ENCODE measurements at places on chromosomes 7 and 10. TPM values are rescaled to one million over a fixed set of nuclear protein-coding genes. Genes with fewer than 3 reads are reported as not detected.

Gene ZNF425
- total RNA-seq = 1.0 TPM

Gene AGR2
- total RNA-seq = not detected

Gene HKDC1
- not detected for total RNA-seq

Gene FAM13C
- 8.1 TPM for total RNA-seq

Gene NMT2
- total RNA-seq = 11.9 TPM

Gene SFRP5
- 1.4 TPM for total RNA-seq

- no peak for DNase-seq
Measured at GRCh38 chr7:27941522-27941921, 201.6 kb downstream of the TAX1BP1 start.

GRCh38 chr7:84399661-84400060 lies 205.1 kb upstream of the SEMA3A start:
- no peak for DNase-seq

DNA sequence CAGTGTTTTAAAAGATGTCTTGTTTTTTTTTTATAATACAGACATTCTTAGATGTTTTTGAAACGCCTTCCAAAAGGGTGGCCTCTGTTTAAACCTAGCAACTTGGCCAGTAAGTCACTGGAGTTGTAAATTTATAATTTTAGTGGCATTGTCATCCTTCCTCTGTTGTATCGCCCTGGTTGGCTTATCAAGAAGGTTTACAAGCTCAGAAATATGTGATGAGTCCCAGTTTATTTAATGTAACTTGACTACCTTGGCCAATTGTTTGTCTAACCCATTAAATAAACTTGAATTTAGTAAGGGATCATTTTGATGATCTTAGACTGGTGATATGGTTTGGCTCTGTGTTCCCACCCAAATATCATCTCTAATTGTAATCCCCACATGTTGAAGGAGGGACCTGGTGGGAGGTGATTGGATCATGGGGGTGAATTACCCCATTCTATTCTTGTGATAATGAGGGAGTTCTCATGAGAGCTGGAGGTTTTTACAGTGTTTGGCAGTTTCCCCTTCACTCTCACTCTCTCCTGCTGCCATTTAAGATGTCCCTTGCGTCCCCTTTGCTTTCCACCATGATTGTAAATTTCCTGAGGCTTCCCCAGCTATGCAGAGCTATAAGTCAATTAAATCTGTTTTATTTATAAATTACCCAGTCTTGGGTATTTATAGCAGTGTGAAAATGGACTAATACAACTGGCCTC lies 13.4 kb upstream of the NT5C3A start:
- DNase-seq = no peak

- DNase-seq = peak; percentile 86
Measured at GRCh38 chr10:23065181-23065948, 30.0 kb upstream of the MSRB2 start.

DNA sequence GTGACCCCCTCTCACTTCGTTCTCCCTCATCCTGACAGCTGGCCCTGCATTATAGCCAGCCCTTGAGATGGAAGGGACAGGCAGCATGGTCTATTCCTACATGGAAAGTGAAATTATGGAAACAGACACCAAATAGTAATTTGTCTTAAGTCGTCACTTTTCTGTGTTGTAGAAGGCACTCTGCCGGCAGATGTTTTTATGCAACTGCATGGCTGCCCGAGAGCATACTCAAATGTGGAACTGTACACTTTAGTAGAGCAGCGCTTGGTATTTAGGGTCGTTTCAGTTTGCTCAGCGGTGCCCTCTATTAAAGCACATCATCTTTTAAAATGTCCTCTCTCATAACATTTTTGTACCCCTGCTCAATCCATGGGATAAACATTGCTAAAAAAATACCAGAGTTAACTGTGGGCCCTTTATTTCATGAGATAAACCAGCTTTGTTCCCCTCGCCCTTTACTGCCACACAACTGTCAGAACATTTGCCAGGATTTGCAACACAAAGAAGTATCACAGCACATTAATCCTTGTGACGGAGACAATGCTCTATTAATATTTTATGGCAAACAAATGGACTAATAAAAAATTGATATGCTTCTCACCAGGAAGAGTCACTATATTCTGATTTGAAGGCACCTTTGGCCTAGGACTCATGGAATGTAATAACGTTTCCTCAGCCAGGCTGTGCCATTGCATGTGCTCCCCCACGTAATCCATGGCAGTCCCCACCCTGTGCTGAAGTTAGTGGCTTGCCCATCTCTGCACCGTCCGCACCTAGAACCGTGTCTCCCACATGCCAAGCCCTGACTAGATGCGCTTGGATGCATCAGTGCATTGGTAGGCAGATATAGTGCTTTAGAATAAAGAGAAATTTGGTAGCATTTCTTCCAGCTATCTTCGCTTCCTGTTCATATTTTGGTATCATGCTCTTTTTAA lies 221.3 kb downstream of the PAXIP1 start:
- no peak for DNase-seq

GRCh38 chr7:4730971-4731370 lies 44.5 kb upstream of the AP5Z1 start:
- no peak for DNase-seq

- no peak for DNase-seq
Measured at GRCh38 chr7:99766484-99767099, 17.4 kb downstream of the CYP3A4 start.

DNA sequence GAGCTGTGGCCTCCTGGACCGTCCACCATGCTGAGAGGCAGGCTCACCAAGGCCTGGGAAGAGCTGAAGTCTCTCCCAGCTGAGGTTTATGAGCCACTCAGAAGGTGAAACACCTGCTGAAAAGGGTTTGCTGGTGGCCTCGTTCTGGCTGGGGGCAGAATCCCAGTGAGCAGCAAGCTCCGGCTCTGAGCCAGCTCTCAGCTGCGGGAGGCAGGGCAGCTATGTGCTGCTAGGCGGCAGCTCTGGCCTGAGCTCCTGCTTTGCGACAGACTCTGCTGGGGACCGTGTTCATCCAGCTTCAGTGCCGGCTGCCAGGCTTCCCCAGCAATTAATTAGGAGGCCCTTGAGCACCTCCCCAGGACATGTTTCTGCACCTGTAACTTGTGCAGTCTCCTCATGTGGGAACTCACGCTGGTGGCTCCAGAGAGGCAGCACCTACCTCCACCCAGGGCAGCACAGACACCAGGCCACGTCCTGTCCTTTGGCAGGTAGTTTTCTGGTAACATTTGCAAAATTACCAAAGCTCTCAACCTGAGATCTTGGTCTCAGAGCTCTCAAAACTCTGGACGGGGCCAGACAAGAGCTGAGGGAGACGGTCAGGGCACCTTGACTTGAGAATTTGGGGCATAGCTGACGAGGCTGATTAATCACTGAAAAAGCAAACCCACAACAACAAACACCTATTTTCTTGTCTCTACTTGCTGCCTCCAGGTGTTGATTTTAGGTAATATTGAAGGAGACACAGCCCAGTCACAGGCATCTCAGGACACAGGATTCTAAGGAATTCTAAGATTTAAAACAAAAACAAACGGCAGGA lies 185.0 kb downstream of the TCERG1L start:
- no peak for DNase-seq

- no peak for DNase-seq
Measured at GRCh38 chr7:36286688-36287087, 103.0 kb upstream of the ANLN start.

GRCh38 chr10:129844216-129844766 lies 119.8 kb downstream of the EBF3 start:
- no peak for DNase-seq

GRCh38 chr7:33192695-33193291 lies 63.4 kb downstream of the BBS9 start:
- DNase-seq = no peak

- no peak for DNase-seq
Measured at GRCh38 chr7:111086532-111086931, 4.4 kb upstream of the LRRN3 start.

GRCh38 chr7:2824678-2825461 lies 19.2 kb downstream of the GNA12 start:
- peak; percentile 17 for DNase-seq

DNA sequence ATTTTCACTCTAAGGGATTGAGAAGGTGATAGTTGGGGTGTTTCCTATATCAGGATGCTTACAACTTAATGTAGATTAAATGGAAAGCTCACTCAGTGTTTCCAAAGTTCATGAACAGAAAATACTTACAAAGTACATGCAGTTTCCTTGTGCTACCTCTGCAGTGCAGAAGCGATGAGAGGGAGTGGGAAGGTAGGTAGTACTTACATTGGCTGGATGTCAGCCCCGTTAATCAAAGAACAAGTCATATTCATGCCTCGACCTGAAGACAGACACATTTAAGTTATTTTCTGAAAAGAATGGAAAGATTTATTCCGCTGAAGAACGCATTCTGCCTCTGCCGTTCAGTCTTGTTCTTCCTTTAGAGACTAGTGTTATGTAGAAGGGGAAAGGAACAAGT lies 93.1 kb downstream of the ZMYND11 start:
- no peak for DNase-seq
